Uterus (tissue), 4 donors: ENCODE measurements at places on chromosomes 11 and 22.

- no peak for DNase-seq
These were observed 19.2 kb downstream of the TP53I11 start for GRCh38 chr11:44931466-44931865.

DNA sequence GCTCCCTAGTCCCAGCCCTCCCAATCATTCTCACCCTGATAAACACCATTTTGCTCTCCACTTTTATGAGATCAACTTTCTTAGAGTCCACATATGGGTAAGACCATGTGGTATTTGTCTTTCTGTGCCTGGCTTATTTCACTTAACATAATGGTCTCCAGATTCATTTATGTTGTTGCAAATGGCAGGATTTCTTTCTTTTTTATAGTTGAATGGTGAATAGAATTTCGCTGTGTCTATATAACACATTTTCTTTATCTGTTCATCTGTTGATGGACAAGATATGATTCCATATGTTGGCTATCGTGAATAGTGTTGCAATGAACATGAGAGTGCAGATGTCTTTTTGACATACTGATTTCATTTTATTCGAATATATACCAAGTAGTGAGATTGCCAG is 367.4 kb upstream of the ARHGAP42 start:
- no peak for DNase-seq

DNA sequence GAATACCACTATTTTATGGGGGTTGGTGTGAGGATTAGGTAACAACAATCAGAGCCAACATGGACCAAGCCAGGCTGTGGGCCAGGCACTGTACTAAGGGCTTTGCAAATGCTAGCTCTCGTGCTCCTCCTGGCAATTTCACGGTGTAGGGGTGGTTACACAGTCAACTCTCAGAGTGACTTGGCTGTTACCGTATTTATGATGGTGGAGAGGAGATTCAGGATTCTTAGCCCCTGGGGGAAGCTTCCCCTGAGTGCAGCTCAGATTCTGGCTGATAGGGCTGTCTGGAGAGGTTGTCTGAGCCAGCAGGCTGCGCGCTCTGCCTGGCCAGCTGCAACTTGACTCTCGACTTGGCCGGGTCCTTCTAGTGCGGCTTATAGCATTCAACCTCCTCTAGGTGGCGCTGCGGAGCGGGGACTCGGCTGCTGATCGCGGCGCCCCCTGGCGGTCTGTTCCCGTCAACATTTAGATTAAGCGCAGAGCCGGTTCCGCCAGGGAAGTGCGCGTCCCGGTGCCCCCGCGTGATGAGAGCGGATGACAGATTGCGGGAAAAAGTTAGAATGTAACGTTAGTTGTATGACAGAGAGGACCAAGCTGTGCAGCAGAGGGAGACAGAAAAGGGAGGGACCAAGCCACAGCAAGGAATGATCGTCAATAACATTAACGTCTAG is 4.5 kb upstream of the NCF4 start:
- DNase-seq, result peak; percentile 86

GRCh38 chr11:65565624-65566453 is 4.4 kb upstream of the ZNRD2 start:
- DNase-seq, result no peak

DNA sequence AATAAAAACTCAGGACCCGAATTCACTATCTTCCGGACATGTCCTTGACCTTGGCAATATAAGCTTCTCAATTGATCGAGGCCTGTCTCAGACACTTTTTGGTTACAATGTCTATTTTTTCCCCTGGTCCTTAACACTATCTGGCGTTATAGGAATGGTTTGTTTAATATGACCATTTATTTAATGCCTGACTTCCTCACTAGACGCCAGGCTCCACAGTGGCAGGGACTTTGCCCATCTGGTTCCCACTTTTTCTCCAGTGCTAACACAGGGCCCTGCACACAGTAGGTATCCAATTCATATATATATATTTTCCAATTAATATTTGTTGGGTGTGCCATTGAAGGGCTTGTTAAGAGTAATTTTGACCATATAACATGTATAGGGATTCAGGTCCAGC is 7.9 kb upstream of the CBX6 start:
- no peak for DNase-seq

DNA sequence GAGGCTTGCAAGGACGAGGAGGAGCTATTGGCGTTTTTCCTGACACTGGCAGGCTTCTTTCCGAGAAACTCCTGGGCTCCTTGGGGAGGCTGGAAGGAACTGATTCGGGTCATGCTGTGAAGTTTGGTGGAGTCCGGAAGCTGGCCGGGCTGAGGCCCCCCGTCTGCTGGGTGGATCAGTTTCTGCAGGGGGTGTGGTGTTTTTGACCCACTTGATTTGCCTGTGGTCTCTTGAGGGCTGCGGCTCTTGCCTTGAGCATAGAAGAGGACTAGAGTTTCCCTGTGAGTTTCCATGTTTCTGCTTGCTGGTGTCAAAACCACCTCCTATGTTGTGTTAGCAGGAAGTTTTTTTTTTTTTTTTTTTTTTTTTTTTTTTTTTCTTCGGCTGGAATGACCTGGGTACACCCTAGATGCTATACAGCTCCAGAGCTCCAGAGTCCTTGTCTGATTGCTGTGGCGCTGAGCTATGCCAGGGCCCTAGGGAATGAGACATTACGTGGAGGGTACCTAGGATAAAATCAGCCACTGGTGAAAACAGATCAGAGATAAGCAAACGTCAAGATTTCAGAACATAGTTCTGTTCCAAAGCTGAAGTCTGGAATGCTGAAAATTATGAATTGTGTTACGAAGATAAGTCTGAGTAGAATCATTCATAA is 728 bp downstream of the TBC1D22A start:
- DNase-seq, result peak; percentile 68

DNA sequence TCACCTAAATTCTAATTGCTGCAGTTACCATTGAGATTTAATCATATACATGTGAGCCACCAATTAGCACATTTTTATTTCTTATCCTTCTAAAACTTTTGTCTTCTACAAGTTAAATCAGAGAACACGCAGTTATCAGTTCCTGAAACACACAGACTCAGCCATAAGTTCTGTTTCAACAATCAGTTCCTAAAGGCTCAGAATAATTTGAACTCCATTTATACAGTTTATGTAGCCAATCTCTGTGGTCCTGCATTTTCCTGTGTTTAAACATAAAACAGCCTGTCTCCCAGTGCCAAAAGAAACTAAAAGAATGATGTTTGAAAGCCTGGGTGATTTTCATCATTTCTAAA is 2.9 kb downstream of the PLAAT3 start:
- DNase-seq, result no peak

GRCh38 chr22:23306926-23307325 is 126.6 kb downstream of the BCR start:
- DNase-seq, result peak; percentile 8

DNA sequence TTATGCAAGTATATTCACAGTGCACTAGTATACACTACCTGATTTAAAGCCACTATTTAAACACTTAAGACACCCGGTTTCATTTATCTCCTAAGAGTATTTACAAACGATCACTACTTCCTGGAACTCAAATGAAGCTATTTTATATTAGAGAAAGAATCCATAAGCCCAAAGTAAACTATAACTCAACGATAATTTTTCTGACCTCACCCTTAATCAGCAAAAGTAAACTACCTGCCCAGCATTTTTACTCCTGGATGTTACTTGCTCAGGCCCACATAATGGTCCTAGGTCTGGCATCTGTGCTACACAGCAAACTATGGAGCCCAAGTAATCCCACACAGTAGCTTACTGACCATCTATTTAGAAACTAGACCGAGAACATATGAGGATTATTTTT is 33.4 kb downstream of the TSG101 start:
- no peak for DNase-seq

DNA sequence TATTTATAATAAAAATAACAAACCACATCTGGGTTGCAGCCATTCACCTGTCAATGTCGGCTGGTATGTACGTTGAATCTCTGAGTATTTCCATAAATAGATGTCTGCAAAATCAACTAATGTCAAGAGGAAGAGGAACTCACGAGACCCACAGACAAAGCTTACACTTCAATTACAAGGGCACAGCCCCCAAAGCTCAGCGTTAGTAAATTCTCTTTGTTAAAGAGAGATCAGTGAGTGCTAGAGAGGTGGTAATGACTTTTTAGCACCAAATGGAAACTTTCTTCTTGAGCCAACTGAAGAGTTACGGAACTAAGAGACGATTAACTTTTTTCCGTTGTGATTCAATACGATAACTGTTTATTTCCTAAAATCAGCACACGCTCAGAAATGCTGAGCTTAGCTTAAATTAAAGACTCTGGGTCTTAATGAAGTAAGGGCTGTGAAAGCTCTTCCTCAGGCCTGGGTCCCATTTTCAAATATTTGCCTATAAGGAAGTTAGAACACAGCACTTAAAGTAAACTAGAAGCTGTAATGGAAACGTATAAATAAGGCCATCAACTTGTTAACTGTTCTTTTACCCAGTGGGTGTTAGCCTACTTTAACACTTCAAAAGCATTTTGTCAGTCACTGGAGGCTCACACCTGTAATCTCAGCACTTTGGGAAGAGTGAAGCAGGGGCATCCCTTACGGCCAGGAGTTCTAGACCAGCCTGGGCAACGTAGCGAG is 22.8 kb upstream of the TFIP11 start:
- no peak for DNase-seq

DNA sequence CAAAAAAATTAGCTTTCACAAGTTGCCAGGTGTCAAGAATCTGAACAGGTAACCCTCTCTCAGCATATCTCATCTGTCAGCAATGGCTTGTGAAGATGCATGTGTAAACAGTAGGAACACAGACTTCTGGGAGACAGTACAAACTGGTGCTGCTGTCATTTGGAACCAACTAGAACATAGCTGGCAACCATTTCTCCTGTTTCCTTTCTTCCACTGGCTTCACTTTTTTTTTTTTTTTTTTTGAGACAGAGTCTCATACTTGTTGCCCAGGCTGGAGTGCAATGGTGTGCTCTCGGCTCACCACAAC is 2.1 kb upstream of the PIK3C2A start:
- DNase-seq, result no peak
